IgD-negative memory B cell (primary cell): ENCODE measurements at places on chromosomes 1 and 21. TPM values are rescaled to one million over a fixed set of nuclear protein-coding genes. Genes with fewer than 3 reads are reported as not detected.

Gene LPAR3
- not detected for polyA plus RNA-seq

Gene C1orf35
- 15.8 TPM for polyA plus RNA-seq

Gene HES2
- not detected for polyA plus RNA-seq

Gene THEM5
- polyA plus RNA-seq, result not detected

Gene SNRNP40
- 66.0 TPM for polyA plus RNA-seq

Gene SEMA6C
- not detected for polyA plus RNA-seq

Gene DIP2A
- 7.6 TPM for polyA plus RNA-seq

Gene CTBS
- 28.6 TPM for polyA plus RNA-seq

Gene DNTTIP2
- 76.5 TPM for polyA plus RNA-seq

Gene PLXNA2
- 0.15 TPM for polyA plus RNA-seq
